ENCODE measurements at places on chromosomes 7 and 10.

- no peak for DNase-seq
These were observed 128.7 kb downstream of the COBL start for GRCh38 chr7:51187941-51188340.

- peak; percentile 64 for DNase-seq
These were observed at the start of gene KLF6 for GRCh38 chr10:3784510-3785250. Gene KLF6, minus strand, starts transcription at chr10:3785209. Its CDS starts 195 bp downstream, at chr10:3785014.

DNA sequence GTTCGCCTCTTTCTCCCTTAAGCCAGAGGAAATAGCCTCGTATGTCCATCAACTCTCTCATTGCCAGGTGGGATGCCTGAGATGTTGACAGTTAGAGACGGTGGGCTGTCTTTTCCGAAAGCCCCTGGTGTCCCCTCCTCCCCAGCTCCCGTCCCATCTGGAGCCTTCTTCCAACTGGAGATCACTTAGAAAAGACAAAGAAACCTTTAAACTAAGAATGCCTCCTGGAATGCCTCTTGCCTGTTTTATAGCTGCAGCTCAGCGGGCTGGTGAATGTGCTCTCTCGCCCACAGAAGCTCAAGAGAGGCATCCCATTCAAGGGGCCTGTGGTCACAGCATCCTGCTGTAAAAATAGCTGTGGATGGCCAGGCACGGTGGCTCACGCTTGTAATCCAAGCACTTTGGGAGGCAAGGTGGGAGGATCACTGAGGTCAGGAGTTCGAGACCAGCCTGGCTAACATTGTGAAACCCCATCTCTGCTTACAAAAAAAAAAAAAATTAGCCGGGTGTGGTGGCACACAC, 5.2 kb upstream of the MYL10 start:
- DNase-seq = no peak

GRCh38 chr7:1566687-1567048, 3.2 kb downstream of the PSMG3 start:
- no peak for DNase-seq

DNA sequence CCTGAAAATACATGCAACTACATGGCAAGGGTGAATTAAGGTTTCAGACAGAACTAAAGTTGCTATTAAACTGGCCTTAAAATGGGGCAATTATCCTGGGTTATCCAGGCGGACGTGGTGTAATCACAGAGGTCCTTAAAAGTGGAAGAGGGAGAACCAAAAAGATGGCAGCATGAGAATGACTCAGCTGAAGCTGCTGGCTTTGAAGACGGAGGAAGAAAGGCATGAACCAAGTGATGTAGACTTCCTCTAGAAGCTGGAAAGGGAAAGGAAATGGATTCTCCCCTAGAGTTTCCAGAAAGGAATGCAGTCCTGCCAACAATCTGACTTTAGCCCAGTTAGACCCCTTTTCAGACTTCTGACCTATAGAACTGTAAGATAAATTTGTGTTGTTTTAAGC, 27.0 kb upstream of the UBN2 start:
- peak; percentile 8 for DNase-seq

- DNase-seq = peak; percentile 88
These were observed 650 bp upstream of the TM9SF3 start for GRCh38 chr10:96587264-96588059.

GRCh38 chr7:935164-935873, 19.2 kb downstream of the ADAP1 start:
- DNase-seq = no peak

DNA sequence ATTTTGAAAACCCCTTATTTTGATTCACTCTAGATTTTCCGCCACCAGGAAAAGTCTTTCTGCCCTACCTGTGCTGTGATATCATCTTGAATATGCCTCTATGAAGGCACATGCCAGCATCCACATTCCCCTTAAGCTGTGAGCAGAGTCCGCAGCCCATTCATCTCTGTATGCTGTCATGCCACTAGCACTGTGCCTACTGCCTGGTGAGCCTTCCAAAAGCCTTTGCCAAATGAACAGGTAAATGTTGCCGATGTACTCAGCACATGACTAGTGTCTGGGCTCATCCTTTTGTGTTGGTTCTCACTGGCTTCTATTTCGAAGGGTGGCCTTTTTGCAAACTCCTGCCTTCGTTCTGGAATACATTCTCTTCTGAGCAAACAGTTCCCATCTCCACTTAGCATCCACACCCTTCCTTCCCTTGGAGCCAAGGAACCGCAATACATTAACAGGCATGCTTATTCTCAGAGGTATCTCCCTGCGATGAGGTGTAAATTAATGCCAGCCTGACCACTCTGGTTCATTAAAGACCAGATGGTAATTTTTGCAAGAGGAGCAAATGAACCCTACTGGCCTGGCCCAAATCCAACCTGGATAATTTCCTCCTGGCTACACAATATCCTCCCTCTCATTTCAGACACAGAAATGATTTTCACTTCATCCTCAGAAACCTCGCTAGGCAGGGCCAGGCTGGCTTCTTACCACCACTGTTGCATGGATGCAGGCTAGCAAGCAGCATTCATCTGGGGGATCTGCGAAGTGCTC, 339.7 kb upstream of the NFE2L3 start:
- no peak for DNase-seq

GRCh38 chr7:138435231-138435919, 24.7 kb upstream of the TRIM24 start:
- DNase-seq = no peak

DNA sequence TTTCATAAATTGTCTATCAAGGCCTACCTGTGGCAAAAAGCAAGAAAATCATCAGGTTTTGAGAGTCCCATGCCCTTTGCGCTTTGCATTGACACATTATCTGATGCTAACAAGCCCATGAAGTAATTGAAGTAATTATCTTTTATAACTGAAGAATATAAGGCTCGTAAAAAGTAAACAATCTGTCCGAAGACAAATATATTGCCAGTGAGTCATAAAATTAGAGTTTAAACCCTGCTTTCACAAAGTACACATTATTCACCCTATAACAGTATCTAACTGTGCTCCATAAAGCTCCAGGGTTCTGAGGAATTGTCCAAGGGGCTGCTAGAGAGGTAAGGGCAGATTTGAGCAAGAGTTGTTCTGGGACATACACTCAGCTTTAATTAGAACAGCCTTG, 102.3 kb upstream of the PPP1R3A start:
- no peak for DNase-seq

- DNase-seq = no peak
These were observed 1.5 kb upstream of the MEST start for GRCh38 chr7:130490311-130490791.

DNA sequence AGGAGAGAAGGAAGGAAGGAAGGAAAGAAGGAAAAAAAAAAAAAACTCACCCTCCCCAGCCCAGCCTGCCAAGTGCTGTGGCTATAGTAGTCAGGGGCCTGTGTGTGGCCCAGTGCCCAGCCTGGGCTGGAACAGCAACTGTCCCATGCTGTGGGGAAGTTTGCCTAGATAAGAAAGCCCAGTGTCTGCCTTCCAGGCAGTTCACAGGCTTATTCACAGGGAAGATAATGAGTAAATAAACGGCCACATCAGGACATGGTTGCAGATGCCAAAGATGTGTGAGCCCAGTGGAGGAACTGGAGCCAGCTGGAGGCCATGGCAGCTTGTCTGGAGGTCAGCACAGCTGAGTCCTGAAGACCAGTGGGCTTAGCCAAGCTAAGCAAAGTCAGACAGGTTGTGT, 132.4 kb upstream of the FOXK1 start:
- DNase-seq = no peak

GRCh38 chr7:70098133-70098561, 499.9 kb downstream of the AUTS2 start:
- no peak for DNase-seq

DNA sequence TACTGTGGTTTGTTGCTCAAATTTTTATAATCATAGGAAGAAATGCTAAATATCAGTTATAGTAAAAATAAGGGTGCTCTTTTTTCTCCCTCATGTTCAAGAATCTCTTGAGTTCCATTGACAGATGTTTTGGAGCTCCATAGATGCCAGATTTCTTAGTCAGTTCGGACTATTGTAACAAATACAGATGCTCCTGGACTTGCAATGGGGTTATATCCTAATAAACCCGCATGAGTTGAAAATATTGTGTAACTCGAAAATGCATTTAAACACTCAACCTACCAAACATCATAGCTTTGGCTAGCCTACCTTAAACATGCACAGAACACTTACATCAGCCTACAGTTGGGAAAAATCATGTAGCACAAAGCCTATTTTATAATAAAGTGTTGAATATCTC, 100.7 kb upstream of the CSTF2T start:
- no peak for DNase-seq

All from cardiac fibroblast (primary cell).